ENCODE measurements at places on chromosomes 11 and 22. TPM values are rescaled to one million over a fixed set of nuclear protein-coding genes. Genes with fewer than 3 reads are reported as not detected.

APOL1 gene
- total RNA-seq = 0.49 TPM

VSTM5 gene
- not detected for total RNA-seq

RNF214 gene
- total RNA-seq = 1.3 TPM

OR52I1 gene
- total RNA-seq = not detected
